ENCODE measurements at places on chromosomes 4 and X. TPM values are rescaled to one million over a fixed set of nuclear protein-coding genes. Genes with fewer than 3 reads are reported as not detected.

CEP44 gene
- 23.2 TPM for total RNA-seq

ACSL4 gene
- total RNA-seq: 189 TPM

RAB41 gene
- not detected for total RNA-seq

MGAT4D gene
- total RNA-seq: not detected

INTU gene
- 24.3 TPM for total RNA-seq

MFAP3L gene
- 4.1 TPM for total RNA-seq

PAGE2 gene
- total RNA-seq: not detected

USP17L28 gene
- total RNA-seq: not detected

TCEAL5 gene
- not detected for total RNA-seq

TCEAL6 gene
- total RNA-seq: not detected

F8A2 gene
- not detected for total RNA-seq

IL15 gene
- total RNA-seq: 8.3 TPM

LETM1 gene
- total RNA-seq: 68.0 TPM

Measured in smooth muscle cell of the umbilical artery (primary cell).